Progenitor cell of endocrine pancreas (in vitro differentiated cells): ENCODE measurements at places on chromosomes 7 and 10.

- no peak for DNase-seq
These were observed 158.8 kb upstream of the TAC1 start for GRCh38 chr7:97573065-97573464.

- DNase-seq = no peak
These were observed 39.9 kb downstream of the DKK1 start for GRCh38 chr10:52353960-52354394.

DNA sequence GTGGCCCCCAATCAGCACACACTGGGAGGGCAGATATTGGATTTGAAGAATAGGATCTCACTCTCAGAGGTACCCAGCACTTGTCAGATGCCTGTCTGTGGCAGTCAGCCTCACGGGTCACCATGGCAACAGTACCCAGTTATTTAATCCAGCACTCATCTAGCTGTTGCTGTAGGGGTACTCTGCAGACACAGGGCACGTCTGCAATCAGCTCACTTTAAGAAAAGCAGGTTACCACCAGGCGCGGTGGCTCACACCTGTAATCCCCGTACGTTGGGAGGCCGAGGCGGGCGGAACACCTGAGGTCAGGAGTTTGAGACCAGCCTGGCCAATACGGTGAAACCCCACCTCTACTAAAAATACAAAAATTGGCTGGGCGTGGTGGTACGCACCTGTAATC lies 11.9 kb downstream of the SFXN4 start:
- DNase-seq = no peak

GRCh38 chr10:77110757-77111156 lies 526.9 kb downstream of the KCNMA1 start:
- DNase-seq = no peak

DNA sequence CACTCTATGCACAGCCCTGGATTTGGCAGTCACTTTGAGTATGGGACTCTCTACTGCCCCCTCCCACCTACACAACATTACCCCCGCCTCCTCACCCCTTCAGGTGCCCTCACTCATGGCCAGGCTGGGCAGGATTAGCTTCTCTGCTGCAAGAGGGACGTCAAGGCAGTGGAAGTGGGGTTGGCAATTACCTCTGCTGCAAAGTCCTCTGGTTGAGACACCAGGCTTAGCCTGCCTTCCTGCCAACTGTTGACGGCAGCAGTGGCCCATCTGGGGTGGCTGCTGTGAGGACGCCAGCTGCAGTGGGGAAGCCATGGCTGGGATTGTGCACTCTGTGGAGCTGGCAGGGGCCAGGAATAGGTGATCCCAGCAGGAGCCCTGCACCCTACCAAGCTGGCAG lies 26.7 kb downstream of the SVIL start:
- DNase-seq = no peak

DNA sequence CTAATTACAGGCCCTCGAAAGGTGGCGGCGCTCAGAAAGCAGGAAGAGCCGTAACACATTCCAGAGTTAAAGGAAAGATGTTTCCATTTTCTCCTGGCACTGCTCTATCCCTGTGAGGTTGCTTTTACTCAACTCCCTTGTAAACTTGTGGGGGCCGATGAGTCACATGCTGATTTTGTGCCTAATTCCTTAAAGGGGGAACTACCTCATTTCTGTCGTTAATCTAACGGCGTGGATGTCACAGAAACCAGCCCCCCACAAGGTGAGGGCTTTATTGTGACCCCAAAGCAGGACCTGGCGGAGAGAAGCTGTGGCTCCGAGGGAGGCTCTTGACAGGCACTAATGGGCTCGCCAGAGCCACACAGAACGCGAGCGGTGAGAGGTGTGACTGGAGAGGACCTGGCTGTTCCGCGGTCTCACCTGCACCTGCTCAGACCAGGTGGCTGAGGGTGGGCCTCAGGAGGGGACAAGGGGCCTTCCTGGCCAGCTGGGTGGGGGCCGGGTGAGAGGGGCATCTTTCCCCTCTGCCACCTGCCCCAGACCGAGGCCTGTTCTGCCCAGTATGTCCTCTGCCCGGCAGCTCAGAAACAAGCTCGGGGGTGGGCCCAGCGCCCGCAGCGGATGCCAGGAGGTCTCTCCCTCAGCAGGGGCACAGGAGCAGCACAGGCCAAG lies 50.9 kb downstream of the CALML3 start:
- no peak for DNase-seq

- no peak for DNase-seq
These were observed 35.6 kb downstream of the PLAC9 start for GRCh38 chr10:80168162-80168511.

GRCh38 chr10:50152792-50153272 lies 85.1 kb downstream of the WASHC2A start:
- DNase-seq = no peak

GRCh38 chr7:123494193-123494796 lies 40.1 kb downstream of the IQUB start:
- no peak for DNase-seq

- DNase-seq = no peak
These were observed 30.7 kb downstream of the ELFN1 start for GRCh38 chr7:1700536-1701333.

DNA sequence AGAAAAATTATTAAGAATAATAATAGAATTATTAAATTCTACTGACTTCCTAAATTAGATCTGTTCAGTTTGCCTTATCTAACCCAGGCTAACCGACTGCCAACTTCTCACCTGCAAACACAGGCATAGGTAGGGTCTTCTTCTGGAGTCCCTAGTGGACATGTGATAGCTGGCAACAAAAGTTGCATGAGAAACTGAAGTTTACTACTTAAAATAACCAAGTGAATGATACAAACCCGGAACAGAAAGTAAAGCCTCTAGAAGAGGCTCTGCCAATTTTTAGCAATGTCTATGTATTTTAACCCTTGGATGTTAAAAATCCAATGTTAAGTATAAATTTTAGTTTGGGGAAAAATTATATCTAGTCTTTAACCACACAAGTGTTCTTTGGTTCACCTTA lies 37.6 kb downstream of the NDUFB2 start:
- DNase-seq = no peak

DNA sequence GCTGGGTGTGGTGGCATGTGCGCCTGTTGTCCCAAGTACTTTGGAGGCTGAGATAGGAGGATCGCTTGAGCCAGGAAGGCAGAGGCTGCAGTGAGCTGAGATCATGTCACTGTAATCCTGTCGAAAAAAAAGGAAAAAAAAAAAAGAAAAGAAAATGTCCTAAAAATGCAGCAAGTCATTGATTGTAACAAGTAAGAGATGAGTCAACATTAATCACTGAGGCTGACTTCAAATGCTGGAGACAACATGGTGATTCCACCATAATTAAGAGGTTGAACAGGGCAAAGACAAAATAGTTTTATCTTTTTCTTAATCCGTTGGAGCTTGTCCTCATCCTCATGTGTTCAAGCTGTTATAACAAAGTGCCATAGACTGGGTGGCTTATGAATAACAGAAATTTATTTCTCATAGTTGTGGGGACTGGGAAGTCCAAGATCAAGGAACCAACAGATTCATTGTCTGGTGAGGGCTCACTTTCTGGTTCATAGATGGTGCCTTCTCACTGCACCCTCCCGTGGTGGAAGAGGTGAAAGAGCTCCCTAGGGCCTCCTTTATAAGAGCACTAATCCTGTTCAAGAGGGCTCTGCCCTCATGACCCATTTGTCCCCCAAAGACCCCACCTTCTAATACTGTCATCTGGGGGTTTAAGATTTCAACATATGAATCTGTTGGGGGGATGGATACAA lies 60.3 kb downstream of the TBXAS1 start:
- DNase-seq = no peak
